Esophagus mucosa (tissue), 1 donor: ENCODE measurements at places on chromosomes 11 and 22. TPM values are rescaled to one million over a fixed set of nuclear protein-coding genes. Genes with fewer than 3 reads are reported as not detected.

GRCh38 chr11:104625246-104625645 lies 273.0 kb downstream of the CASP12 start:
- peak; percentile 67 for ATAC-seq

Gene IGSF22
- not detected for total RNA-seq

- peak; percentile 19 for ATAC-seq
Observed at GRCh38 chr22:30423301-30423958, 2.1 kb upstream of the MTFP1 start.

Gene TSPAN18
- 2.3 TPM for total RNA-seq

- no peak for ATAC-seq
Observed at GRCh38 chr22:42654436-42655073, 5.4 kb upstream of the CYB5R3 start.

Gene GGT5
- total RNA-seq: 5.0 TPM

Gene FGF3
- not detected for total RNA-seq

DNA sequence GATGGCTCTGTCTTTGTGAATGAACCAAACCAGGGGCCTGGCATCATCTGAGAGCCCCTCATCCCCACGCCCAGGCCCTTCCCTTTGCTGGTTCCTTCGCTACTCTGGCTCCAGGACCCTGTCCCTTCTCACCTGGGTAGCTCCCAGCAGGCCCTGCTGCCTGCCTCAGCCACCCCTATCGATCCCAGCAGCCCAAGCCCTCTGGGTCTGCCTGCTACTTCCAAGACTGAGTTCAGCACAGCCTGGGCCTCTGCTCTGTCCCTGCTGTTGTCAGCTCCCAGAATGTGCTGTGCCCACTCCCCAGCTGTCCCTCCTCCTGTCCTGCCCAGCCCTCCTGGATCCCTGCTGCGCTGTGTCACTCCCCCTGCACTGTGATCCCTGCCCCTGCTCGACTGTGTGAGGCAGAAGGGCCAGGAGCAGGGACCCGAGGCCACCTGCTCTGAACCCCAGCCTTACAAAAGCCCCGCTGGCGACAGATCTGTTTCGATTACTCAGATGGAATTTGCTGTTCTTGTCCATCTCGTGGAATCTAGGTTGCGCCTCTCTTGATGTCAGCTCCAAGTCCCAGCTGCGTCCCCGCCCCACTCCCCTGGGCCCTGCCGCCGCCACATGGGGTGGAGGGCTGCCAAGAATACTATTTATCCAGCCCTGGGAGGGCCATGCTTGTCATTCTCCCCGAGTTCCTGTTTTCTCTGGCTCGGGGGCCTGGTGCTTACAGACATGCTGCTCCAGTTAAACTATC lies 13.0 kb downstream of the MRPL21 start:
- ATAC-seq: peak; percentile 35

DNA sequence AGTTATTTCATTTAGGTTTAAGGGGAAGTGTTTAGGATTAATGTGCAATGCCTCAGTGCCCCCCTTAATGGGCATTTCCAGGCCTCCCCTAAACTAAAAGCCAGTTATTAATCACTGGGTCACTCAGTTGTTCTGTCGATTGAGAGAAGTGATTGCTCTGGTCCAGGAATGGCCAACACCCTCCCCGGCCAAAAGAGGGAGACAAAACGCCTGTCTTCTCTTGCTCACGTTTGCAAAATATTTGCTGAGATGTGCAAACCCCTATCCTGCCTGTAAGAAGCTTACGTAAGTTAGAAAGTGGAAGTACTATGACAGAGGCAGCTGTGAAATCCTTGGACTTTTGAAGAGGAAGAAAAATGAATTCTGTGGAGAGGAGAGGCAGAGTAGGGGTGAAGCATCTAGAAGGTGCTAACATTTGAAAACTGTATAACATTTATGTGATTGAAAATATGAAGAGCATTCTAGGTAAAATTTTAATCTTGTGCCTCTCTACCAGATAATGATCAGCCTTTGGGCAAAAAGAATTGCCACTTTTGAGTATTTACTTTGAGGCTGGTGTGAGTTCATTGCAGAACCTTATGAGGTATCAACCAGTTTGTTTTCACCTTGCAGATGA lies 37.7 kb downstream of the NTM start:
- ATAC-seq: peak; percentile 75

DNA sequence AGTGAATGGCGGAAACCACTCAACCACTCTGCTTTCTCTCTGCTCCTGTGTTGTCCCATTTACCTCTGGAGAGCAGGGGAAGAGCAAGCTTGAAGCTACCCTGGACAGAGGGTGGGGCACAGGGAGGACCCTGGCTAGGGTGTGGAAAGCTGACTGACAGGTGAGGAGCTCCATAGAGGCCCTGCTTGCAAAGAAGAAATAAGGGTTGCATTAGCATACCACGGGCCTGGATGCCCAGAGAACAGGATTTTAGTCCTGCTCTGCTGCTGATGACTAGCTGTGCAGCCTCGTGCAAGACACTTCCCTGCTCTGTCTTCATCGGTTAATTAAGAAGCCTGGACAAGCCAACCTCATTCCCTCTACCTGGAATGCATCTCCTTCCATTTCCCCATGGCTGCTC lies 135.0 kb downstream of the BUD13 start:
- no peak for ATAC-seq

DNA sequence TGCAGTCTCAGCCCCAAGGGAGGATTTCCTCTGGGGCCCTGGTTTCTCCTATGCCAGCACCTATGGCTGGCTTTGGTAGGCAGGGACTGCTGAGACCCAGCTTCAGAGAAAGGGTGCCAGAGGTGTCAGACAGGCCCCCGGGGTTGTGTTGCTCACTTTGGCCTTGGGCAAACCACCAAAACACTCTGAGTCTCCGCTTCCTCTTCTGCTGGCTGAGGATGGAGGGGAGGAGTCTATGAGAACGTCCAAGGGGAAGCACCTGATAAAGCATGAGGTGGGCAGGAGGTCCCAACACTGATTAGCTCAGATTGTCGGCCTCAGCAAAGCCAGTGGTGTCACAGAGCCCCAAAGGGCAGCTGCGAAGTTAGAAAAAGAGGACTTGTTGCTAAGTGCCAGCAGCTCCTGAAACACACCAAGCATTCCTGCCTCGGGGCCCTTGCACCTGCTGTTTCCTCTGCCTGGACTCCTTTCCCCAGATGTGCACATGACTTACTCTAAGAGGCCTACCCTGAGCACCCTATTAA lies 10.5 kb downstream of the SMTNL1 start:
- ATAC-seq: peak; percentile 27

- no peak for ATAC-seq
Observed at GRCh38 chr11:17015627-17016126, 1.5 kb upstream of the PLEKHA7 start.

GRCh38 chr22:49005557-49005956 lies 822.1 kb downstream of the BRD1 start:
- no peak for ATAC-seq

Gene IL10RA
- total RNA-seq: 3.8 TPM

Gene PLCB3
- total RNA-seq: 43.9 TPM

DNA sequence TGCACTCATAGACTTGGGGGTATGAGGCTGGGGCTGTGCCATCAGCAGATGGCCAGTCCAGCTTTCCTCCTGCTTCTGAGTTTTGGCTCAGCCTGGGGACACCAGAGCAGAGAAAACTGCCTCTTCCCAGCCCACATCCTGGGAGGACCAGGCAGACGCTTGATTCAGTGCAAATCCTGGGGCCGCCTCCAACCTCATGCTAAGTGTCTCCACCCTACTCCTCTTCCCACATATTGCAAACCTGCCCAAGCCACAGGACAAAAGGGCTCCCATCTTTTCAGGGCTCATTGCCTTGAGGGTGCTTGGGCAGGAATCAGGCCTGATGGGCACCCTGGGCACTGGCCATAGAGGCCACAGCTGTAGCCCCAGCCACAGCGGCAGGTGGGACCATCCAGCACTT lies 79.7 kb upstream of the SHANK2 start:
- ATAC-seq: no peak

Gene MUC6
- total RNA-seq: not detected

DNA sequence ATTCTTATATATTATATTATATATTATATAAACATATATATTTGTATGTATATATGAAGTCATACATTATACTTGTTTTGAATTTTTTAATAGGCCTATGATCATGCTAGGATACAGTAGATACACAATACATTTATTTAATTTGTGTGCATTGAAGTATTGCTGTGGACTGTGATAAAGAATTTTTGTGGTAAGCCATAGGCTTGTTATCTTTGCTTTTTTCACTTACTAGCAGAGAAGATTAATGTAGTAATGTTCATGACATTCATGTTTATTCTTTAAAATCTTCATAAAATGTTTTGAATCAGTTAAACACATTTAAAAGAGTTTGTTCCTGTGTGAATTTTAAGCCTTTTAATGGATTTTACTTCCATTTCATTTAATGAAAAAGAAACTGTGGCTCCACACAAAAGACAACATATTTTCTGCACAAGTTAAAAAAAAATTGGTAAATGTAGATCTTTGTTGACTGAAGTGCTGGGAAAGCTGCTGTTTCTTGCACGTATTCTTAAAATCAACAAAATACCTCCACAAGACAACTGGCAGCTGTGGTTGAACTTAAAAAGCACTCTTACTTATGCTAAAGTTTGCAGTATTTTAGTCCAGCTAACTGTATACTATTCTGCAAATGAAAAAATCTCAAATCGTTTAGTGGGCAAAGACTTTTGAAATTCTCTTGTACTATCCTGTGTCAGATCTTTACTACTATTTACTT lies 156.2 kb downstream of the TMEM135 start:
- ATAC-seq: no peak

- peak; percentile 0 for ATAC-seq
Observed at GRCh38 chr11:83070731-83071566, 748 bp downstream of the RAB30 start.

Gene OR52H1
- not detected for total RNA-seq

- peak; percentile 83 for ATAC-seq
Observed at GRCh38 chr11:63564784-63565350, 1.7 kb upstream of the PLAAT2 start.
